ENCODE measurements at places on chromosomes 16 and 17. TPM values are rescaled to one million over a fixed set of nuclear protein-coding genes. Genes with fewer than 3 reads are reported as not detected.

The WNK4 gene
- total RNA-seq = not detected

DNA sequence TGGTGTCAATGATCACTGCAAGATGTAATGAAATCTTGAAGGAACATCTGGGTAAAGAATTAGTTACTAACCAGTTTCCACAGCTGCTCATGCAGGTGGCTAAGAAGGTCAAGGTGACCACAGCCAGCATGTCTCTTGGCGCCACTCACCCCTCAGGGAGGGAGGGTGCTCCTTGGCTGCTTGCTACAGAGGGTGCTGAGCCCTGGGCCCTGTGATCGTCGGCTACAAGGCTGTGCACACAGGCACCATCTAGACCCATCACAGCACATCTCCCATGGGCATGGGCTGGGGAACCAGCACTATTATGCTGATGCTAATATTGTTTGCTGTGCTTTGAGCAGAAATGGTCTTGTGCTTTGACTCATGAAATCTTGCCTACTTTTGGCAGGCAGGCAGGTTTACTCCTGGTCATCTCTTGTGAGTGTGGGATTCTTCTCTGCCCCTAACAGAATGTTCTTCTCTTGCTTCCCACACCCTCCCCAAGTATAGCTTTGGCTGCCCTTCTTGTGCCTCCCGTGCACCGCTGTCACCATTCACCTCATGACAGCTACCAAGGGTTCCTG, 36.4 kb downstream of the TXNDC11 start:
- DNase-seq = no peak

DNA sequence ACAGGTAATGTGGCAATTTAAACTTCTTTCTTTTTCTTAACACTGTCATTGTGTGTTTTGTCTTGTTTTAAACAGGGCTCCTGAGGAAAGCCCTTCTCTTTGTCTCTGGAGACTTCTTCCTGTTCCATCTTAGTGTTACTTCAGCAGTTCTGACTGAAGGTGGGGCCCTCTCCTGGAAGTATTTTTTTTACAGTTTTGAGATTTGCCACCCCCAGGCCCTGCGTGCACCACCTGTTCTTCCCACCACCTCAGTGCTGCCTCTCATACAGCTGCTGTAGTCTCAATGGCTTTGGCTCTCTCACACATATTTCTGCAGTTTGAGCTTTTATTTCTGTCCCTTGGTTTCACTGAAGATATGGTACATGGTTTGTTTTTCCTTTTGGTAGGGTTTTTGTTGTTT, 52.5 kb upstream of the ALDH3A1 start:
- peak; percentile 3 for DNase-seq

- no peak for DNase-seq
These were observed 59.6 kb downstream of the YPEL2 start for GRCh38 chr17:59391021-59391420.

DNA sequence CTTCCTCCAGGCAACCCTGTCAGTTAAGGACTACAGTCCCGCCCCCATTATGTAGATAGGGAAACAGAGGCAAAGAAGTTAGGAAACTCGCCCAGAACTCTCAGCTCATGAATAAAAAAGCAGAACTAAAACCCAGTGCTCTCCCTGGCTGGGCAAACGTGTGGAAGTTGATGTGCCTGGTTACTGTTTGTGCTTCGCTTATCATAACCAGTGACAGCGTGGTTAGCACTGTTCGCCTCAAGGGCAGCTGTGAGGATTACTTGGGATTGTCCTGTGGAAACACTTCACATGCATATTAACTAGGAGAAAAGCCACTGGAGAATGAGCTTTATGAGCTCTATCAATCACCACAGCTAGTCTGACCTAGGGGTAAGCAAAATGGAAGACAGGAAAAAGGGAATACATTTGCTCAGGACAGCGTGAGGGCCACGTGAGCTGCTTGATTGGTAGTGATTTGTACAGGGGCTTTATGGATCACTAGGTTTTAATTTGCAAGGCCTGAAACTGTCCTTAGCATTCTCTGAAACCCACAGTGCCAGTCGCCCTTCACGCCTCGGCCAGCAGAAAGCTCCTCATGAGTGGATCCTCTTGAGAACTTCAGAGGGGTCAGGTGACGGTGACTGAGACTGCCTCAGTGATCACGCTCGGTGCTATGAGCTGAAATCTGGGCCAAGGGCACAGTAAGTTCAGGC, 19.9 kb downstream of the CYB5D2 start:
- peak; percentile 66 for DNase-seq

- DNase-seq = no peak
These were observed 13.1 kb upstream of the SPECC1 start for GRCh38 chr17:19996086-19996485.

DNA sequence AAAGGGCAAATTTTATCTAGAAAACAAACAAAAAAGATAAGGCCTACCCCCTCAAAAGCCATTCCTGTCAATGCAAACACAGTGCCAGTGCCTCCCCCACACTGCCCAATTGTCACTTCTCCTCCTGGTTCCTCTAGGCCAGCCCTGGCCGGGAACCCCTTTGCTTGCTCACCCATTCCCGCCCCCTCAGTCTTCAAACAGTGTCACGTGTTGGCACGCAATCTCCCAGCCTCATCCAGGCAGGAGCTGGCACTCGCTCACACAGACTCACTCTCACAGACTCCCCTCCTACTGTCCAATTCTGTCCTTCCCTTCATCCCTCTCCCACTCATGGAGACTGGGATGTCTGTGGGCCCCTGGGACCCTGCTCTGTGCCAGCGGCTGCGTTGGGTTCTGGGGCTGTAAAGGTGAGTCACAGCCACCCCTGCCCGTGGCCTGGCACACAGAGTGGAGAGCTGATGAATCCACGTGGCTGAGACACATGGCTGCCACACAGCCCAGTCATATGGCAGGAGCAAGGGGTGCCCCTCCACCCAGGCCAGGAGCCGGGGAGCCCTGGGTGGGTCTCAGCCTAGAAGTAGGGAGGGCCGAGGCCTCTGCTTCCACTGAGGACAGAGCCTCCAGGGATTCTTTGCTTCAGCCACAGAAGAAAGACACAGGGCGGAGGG, 54.8 kb downstream of the VAC14 start:
- peak; percentile 86 for DNase-seq

- no peak for DNase-seq
These were observed 8.6 kb upstream of the ANKFY1 start for GRCh38 chr17:4272213-4272971.

DNA sequence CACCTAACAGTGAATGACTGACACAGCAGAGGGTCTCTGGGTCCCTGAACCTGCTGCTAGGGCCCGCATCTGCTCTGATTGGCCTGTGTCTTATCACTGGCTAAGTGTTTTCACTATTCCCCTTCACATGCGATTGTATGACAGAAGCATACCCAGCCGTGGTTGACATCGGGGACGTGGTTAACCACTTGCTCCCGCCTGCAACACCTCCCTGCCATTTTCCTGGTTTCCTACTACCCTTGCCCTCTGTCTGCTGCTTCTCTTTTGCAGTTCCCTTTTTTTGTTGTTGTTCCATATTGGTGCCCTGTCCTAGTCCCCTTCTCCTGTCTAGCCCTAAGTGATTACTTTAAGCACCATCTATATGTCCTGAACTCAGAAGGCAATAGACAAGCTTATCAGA, 177.0 kb downstream of the RGS9 start:
- DNase-seq = no peak

GRCh38 chr17:33377837-33378595, 84.9 kb upstream of the ASIC2 start:
- peak; percentile 13 for DNase-seq

GRCh38 chr16:69270831-69271230, 40.3 kb upstream of the VPS4A start:
- no peak for DNase-seq
